ENCODE measurements at places on chromosomes 7 and 10. TPM values are rescaled to one million over a fixed set of nuclear protein-coding genes. Genes with fewer than 3 reads are reported as not detected.

The SPOCK2 gene
- polyA plus RNA-seq: 12.8 TPM

The SFRP5 gene
- polyA plus RNA-seq: 110 TPM

The IGF2BP3 gene
- 0.02 TPM for polyA plus RNA-seq

The ENTPD1 gene
- polyA plus RNA-seq: 5.3 TPM

The LOXL4 gene
- 0.77 TPM for polyA plus RNA-seq

The ASZ1 gene
- polyA plus RNA-seq: not detected

The PKD2L1 gene
- not detected for polyA plus RNA-seq

The NEUROG3 gene
- not detected for polyA plus RNA-seq

The MOGAT3 gene
- polyA plus RNA-seq: not detected

The FAM241B gene
- 5.6 TPM for polyA plus RNA-seq

The TUBAL3 gene
- polyA plus RNA-seq: 0.43 TPM

The NEBL gene
- polyA plus RNA-seq: 257 TPM

The CCDC3 gene
- 14.6 TPM for polyA plus RNA-seq

The SPDYE2 gene
- 0.09 TPM for polyA plus RNA-seq

The RBM33 gene
- 16.6 TPM for polyA plus RNA-seq

The RSPH10B gene
- 0.11 TPM for polyA plus RNA-seq

The FXYD4 gene
- polyA plus RNA-seq: not detected

The PTPRZ1 gene
- 1.6 TPM for polyA plus RNA-seq

The ELN gene
- 73.4 TPM for polyA plus RNA-seq

The PNLIP gene
- not detected for polyA plus RNA-seq

The FAM25G gene
- polyA plus RNA-seq: not detected

The DLD gene
- 112 TPM for polyA plus RNA-seq

The DEPP1 gene
- polyA plus RNA-seq: 32.5 TPM

The LIPN gene
- not detected for polyA plus RNA-seq

The CAMK2B gene
- 105 TPM for polyA plus RNA-seq

The SRRM3 gene
- 52.8 TPM for polyA plus RNA-seq

The MORN4 gene
- polyA plus RNA-seq: 23.3 TPM

The SSC4D gene
- polyA plus RNA-seq: 2.1 TPM

The BCCIP gene
- polyA plus RNA-seq: 61.2 TPM

The DOCK4 gene
- polyA plus RNA-seq: 5.7 TPM

The PTPRE gene
- 6.7 TPM for polyA plus RNA-seq

The NXPH1 gene
- not detected for polyA plus RNA-seq

The LLCFC1 gene
- polyA plus RNA-seq: not detected

The ZNF804B gene
- 0.02 TPM for polyA plus RNA-seq

The UBE2D4 gene
- 48.7 TPM for polyA plus RNA-seq

The CALML3 gene
- polyA plus RNA-seq: not detected

The STAMBPL1 gene
- 4.4 TPM for polyA plus RNA-seq

The PTF1A gene
- not detected for polyA plus RNA-seq

The ZNF467 gene
- polyA plus RNA-seq: 6.6 TPM

The CPA2 gene
- 0.05 TPM for polyA plus RNA-seq

The CYP3A5 gene
- polyA plus RNA-seq: 0.09 TPM

The EPHB4 gene
- polyA plus RNA-seq: 14.4 TPM

The MMRN2 gene
- 19.8 TPM for polyA plus RNA-seq

The FAM25A gene
- not detected for polyA plus RNA-seq

The ADAMTS14 gene
- 0.14 TPM for polyA plus RNA-seq

The NKX1-2 gene
- polyA plus RNA-seq: not detected

The PWWP2B gene
- polyA plus RNA-seq: 9.1 TPM

The PRSS1 gene
- polyA plus RNA-seq: 0.27 TPM

The DDIT4 gene
- 53.6 TPM for polyA plus RNA-seq

The CALY gene
- 0.18 TPM for polyA plus RNA-seq
